Naive thymus-derived CD8-positive, alpha-beta T cell (primary cell): ENCODE measurements at places on chromosomes 11 and 22.

GRCh38 chr11:82807646-82808045, 74.0 kb upstream of the FAM181B start:
- DNase-seq = no peak

- no peak for DNase-seq
Observed at GRCh38 chr11:32953700-32954099, 61.1 kb downstream of the QSER1 start.

- no peak for DNase-seq
Observed at GRCh38 chr11:68525930-68526329, 65.4 kb downstream of the PPP6R3 start.

GRCh38 chr22:22938672-22939587, 51.3 kb downstream of the IGLL5 start:
- no peak for DNase-seq

- DNase-seq = no peak
Observed at GRCh38 chr11:12390687-12391110, 13.3 kb downstream of the PARVA start.
